ENCODE measurements at places on chromosomes 16 and 17. TPM values are rescaled to one million over a fixed set of nuclear protein-coding genes. Genes with fewer than 3 reads are reported as not detected.

Gene CDR2L
- total RNA-seq: 20.4 TPM

Gene C16orf82
- not detected for total RNA-seq

Gene TP53TG3
- total RNA-seq: not detected

Gene CTU2
- 24.8 TPM for total RNA-seq

Gene SHPK
- total RNA-seq: 11.2 TPM

Gene TPSB2
- total RNA-seq: not detected

Gene KCNG4
- total RNA-seq: not detected

Gene TNS4
- 305 TPM for total RNA-seq

Gene CNGB1
- total RNA-seq: 2.7 TPM

Gene OSGIN1
- total RNA-seq: 1.2 TPM

Gene NFAT5
- 5.9 TPM for total RNA-seq

Gene PLXDC1
- not detected for total RNA-seq

Gene CDIP1
- 39.1 TPM for total RNA-seq

Gene GNG13
- not detected for total RNA-seq

Gene TTLL6
- not detected for total RNA-seq

Gene CRYBA1
- not detected for total RNA-seq

Gene SCARF1
- 0.16 TPM for total RNA-seq

Gene PRSS36
- total RNA-seq: 0.19 TPM

Gene ICAM2
- 0.16 TPM for total RNA-seq

Gene DLG4
- total RNA-seq: 5.5 TPM

Gene NTN1
- 2.4 TPM for total RNA-seq

Gene ABCC11
- total RNA-seq: 0.04 TPM

Gene YBX2
- total RNA-seq: 0.72 TPM

Gene KRTAP2-2
- not detected for total RNA-seq

Gene SGF29
- total RNA-seq: 14.3 TPM

Gene CCL1
- total RNA-seq: not detected

Gene CCL17
- not detected for total RNA-seq

Gene NPW
- total RNA-seq: 0.68 TPM

Gene CBFA2T3
- 0.11 TPM for total RNA-seq

Gene HIC1
- 3.3 TPM for total RNA-seq

Gene VMP1
- total RNA-seq: 76.3 TPM

Gene KRT33B
- total RNA-seq: 0.47 TPM

Gene TP53TG3F
- total RNA-seq: not detected

Gene KANSL1
- total RNA-seq: 30.8 TPM

Gene BCL6B
- total RNA-seq: not detected

Gene CDH3
- 506 TPM for total RNA-seq

Gene TLCD3A
- 23.6 TPM for total RNA-seq

Gene DNASE1L2
- 0.78 TPM for total RNA-seq

Gene ACSM2B
- total RNA-seq: not detected

Gene NTN3
- total RNA-seq: not detected

Gene SECTM1
- 6.3 TPM for total RNA-seq

Gene KRT32
- total RNA-seq: not detected

Gene GLTPD2
- total RNA-seq: not detected

Gene PDP2
- total RNA-seq: 9.2 TPM

Gene ABAT
- 3.7 TPM for total RNA-seq

Gene DCXR
- total RNA-seq: 135 TPM
